ENCODE measurements at places on chromosomes 1 and 21.

GRCh38 chr1:1371364-1371745 lies 3.7 kb downstream of the AURKAIP1 start:
- DNase-seq: peak; percentile 85

GRCh38 chr1:71269818-71270217 lies 189.0 kb upstream of the ZRANB2 start:
- DNase-seq: no peak

- DNase-seq: peak; percentile 88
These were observed at the start of gene IFI16 for GRCh38 chr1:159009704-159010361. Gene IFI16 (plus strand): TSS chr1:159009907. CDS start chr1:159014681, 4,774 bp downstream.

- DNase-seq: no peak
These were observed 45.7 kb upstream of the DEPDC1 start for GRCh38 chr1:68542586-68542985.

GRCh38 chr1:201299968-201300367 lies 16.7 kb downstream of the PKP1 start:
- no peak for DNase-seq

DNA sequence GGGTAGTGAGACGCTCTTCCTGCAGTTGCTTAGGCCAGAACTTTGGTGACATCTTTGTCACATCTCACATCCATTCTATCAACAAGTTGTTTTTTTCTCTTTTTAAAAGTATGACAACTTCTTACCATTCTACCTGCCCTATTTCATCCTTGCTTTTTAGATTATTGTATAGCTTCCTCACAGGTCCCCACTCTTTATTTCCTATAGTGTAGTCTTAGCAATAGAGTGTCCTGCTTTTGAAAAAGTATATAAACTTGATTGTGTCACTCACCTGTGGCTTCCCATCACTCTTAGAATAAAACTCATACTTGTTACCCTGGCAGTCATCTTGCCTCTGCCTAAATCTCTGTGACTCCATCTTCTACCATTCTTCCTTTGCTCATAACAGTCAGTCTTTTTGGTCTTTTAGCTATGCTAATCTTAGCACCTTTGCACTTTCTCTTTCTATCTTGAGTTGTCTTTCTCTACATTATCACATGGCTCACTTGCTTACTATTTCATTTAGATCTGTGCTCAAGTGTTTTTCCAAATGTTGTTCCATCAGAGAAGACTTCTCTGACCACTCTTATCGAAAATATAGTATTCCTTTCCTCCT lies 9.5 kb downstream of the CDC73 start:
- DNase-seq: no peak

DNA sequence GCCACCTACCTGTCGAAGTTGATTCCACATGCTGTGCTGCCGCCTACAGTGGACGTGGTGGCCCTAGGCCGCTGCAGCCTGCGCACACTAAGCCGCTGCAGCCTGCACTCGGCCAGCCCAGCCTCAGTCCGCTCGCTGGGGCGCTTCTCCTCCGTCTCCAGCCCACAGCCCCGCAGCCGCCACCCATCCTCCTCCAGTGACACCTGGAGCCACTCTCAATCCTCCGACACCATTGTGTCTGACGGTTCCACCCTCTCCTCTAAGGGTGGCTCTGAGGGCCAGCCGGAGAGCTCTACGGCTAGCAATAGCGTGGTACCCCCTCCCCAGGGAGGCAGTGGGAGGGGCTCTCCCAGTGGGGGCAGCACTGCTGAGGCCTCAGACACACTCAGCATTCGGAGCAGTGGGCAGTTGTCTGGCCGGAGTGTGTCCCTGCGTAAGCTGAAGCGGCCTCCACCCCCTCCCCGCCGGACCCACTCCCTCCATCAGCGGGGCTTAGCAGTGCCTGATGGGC lies 46.9 kb downstream of the YARS1 start:
- no peak for DNase-seq

DNA sequence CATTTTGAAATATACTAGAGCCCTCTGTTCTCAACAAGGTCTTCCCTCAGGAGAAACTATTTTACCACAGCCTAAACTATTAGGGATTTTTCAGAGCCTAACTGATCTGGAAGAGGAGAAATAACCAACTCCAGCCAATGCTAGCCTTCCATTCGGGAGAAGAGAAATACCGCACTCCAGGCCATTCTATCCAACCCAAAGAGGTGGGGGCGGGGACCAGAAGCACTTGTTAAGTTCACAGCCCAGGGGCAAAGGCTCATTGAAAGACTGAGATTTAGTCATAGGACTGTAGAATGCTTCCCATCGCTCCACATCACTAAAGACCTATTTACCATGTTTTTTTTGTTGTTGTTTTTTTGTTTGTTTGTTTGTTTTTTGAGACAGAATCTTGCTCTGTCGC lies 35.4 kb upstream of the SLFNL1 start:
- DNase-seq: no peak

DNA sequence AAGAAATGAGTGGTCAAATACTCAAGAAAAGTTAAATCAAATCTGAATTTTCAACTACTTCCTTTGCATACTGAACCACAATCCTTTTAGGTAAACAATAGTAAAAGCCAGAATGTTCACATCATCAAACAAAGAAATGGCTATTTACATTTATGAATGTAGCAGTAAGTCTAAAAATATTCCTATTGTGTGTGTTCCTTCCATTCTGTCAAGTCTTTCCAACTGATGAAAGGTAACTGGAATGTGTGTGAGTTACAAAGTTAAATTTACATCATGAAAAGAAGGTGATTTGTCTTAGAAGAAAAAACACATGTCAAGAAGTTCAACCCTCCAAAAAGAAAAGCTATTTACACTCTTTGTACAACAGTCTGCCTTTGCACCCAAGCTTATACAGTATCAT lies 203.1 kb downstream of the SIPA1L2 start:
- no peak for DNase-seq

DNA sequence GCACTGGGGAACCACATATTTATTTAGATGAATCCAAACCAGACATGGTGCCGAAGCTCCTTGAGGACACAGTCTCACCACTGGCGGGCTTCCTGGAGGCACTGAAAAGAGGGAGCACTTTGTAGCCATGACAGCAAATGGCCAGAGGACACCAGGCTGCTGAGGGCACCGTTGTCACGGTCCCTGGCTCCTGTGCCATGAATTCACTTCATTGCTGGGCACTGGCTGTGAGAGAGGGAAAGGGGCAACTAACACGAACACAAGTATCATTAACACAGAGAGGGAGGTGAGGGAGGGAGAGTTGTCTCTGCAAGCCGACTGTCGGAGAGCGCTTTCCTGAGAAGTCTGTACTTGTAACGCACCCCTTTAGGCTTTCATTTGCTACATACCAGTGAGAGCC lies 9.4 kb upstream of the PSRC1 start:
- no peak for DNase-seq

GRCh38 chr1:52792036-52792435 lies 50.5 kb upstream of the ZYG11A start:
- DNase-seq: no peak

DNA sequence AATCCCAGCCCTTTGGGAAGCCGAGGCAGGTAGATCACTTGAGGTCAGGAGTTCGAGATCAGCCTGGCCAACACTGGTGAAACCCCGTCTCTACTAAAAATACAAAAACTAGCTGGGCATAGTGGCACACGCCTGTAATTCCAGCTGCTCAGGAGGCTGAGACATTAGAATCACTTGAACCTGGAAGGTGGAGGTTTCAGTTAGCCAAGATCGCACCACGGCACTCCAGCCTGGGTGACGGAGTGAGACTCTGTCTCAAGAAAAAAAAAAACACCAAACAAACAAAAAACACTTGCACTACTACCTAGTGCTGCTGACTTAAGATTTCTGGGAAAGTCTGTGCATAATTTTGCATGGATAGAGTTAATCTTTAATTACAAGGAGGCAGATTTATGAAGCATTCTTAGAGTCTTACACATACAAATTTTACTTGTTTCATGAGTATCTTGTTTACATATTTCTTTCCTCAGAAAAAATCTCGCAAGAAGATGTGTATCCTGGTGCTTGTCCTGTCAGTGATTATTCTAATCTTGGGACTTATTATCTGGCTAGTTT lies 8.7 kb upstream of the PPP1R8 start:
- DNase-seq: no peak

DNA sequence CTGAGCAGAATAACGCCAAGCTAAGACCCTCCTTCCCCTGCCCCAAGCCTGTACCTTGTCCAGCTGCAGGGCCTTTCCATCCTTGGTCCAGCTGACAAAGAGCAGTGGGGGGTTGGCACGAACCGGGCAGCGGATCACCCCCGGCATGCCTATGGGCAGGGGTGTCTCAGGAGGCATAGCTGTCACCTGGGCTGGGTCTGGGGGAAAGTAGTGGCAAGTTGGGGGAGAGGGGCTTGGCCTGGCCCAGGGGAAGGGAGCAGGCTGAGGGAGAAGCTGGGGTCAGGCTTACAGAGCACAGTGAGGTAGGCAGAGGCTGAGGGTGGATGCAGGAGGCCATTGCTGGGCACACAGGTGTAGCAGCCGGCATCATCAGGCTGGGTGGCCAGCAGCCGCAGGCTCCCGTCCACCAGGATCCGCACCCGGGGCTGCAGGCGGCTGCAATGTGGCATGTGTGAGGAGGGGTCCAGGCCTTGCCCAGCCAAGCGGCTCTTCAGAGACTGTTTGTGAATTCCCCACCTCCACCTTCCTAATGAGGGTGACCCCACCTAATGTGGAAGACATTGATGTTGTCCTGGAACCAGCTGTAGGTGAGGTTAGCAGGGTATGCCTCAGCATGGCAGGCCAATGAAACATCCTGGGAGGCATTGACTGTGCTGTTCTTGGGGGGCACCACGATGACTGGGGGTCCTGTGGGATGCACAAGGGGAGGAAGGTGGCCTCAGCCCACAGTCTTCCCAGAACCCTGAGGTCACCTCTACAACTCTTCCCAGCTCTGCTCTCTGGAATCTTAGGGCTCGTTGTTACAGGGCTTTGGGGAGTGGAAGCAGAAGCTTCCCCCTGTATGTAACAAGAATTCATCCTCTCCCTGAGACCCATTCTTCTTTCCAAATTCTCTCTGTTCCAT lies 9.1 kb upstream of the TAGLN2 start:
- no peak for DNase-seq

- DNase-seq: peak; percentile 81
These were observed 27.4 kb downstream of the HIVEP3 start for GRCh38 chr1:41891199-41891896.

- no peak for DNase-seq
These were observed 14.0 kb upstream of the UMODL1 start for GRCh38 chr21:42056996-42057689.

GRCh38 chr1:9883585-9884449 lies 26.3 kb downstream of the CTNNBIP1 start:
- DNase-seq: no peak

DNA sequence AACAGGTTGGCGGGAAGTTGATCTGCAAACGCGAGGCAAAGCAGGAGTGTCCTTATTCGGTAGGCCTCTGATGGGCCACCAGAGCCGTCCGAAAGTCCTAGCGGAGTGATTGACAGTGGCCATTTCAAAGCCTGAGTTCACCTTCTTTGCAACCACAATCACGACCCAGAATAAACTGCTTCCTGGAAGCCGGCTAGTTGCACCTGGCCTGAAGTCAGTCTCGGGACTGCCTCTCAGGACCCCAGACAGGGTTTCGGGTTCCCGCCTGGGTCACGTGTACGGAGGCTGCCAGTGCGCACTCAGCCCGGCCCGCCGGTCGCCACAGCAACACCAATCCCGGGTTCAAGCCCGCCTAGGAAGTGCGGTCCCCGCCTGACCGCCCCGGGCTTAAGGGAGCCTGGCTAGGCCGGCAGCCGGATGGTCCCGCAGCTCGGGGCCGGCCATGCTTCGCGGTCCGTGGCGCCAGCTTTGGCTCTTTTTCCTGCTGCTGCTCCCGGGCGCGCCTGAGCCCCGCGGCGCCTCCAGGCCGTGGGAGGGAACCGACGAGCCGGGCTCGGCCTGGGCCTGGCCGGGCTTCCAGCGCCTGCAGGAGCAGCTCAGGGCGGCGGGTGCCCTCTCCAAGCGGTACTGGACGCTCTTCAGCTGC lies at the start of gene TOR3A:
Gene TOR3A (plus strand): TSS at position 384 of the 646 bp plus-strand sequence. CDS start 59 bp downstream, at position 443.
- peak; percentile 83 for DNase-seq

GRCh38 chr1:199204231-199204630 lies 565.4 kb downstream of the PTPRC start:
- DNase-seq: no peak

GRCh38 chr1:66371233-66372005 lies 162.5 kb upstream of the SGIP1 start:
- DNase-seq: no peak

GRCh38 chr1:118997225-118997624 lies 9.1 kb upstream of the TBX15 start:
- no peak for DNase-seq

GRCh38 chr1:218498056-218498938 lies 153.2 kb downstream of the TGFB2 start:
- DNase-seq: no peak

DNA sequence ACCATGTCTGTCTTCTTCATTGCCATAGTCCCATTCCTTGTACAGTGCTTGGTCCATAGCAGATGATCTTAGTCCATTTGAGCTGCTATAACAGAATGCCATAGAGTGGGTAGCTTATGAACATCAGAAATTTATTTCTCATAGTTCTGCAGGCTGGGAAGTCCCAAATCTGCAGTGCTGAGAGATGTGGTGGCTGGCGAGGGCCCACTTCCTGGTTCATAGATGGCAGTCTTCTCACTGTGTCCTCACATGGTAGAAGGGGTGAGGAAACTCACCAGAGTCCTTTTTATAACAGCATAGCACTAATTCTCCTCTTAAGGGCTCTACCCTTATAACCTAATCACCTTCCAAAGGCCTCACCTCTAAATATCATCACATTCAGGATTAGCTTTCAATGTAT lies 23.1 kb upstream of the RAP1A start:
- DNase-seq: peak; percentile 79

Measured in CD4-positive, alpha-beta T cell treated with Interleukin-10 for 1 hour (primary cell).